GM12892 (cell line): ENCODE measurements at places on chromosomes 12 and 14.

GRCh38 chr12:58087423-58088127, 146.2 kb downstream of the ATP23 start:
- DNase-seq, result no peak

DNA sequence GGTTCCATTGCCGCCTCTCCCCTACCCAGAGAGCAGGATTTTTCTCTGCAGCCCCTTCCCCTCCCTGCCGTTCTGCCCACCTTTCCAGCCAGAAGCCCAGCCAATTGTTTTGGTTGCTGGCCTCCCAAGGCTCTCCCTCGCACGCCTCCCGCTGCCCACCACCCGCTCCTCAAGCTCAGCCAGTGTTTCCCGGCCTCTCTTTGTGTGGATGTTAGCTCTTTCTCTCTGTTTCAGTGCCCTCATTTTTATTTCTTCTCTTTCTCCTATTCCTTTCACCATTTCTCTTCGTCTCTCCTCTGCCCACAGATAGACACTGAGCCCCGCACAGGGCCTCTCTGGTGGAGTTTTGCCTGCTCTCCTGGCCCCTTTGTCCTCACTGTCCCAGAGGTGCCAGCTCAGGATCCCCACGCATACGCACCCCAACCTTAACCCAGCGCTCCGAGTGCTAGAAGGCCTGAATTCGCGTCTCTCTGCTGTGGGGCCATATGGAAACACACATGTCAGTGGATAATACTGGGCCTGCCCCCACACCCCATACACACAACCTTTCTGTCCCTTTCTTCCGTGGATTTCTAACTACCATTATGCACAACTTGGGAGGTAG, 54.9 kb downstream of the SMUG1 start:
- DNase-seq, result no peak

GRCh38 chr14:95136631-95137030, 20.7 kb downstream of the DICER1 start:
- no peak for DNase-seq

- DNase-seq, result no peak
These were observed 2.3 kb upstream of the ZBTB42 start for GRCh38 chr14:104798300-104799243.

DNA sequence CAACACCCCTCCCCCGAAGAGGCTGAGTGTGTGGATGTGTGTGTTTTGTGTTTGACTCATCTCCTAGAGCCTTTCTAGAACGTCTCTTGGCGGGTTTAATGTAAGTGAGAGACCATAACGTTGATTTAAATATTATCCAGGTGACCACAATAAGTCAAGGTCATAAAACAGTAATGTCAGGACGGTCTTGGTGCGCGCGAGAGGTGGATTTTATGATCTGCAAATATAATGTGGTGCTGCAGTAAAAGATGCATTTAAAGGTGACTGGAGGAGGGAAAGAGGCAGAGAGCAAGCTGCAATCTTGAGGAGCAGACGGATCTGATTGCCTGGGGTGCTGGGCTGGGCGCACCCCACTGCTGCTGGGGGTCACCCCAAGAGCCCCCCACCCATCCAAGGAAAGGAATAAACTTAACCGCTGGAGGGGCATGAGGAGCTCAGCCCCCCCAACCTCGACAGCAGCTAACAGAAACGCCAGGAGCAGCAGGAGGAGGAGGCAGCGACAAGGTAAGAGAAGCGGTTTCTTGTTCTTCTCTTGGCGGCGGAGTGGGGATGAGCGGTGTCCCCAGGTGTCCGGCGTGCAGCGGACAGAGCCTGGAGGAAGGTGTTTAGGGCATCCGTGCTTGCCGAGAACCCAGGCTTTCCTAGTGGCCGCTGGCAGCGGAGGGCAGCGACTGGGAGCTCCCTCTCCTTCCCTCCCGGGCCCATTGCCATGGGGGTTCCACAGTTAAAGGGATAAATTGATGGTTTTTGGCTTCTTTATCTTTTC, 5.5 kb downstream of the HOXC10 start:
- no peak for DNase-seq

DNA sequence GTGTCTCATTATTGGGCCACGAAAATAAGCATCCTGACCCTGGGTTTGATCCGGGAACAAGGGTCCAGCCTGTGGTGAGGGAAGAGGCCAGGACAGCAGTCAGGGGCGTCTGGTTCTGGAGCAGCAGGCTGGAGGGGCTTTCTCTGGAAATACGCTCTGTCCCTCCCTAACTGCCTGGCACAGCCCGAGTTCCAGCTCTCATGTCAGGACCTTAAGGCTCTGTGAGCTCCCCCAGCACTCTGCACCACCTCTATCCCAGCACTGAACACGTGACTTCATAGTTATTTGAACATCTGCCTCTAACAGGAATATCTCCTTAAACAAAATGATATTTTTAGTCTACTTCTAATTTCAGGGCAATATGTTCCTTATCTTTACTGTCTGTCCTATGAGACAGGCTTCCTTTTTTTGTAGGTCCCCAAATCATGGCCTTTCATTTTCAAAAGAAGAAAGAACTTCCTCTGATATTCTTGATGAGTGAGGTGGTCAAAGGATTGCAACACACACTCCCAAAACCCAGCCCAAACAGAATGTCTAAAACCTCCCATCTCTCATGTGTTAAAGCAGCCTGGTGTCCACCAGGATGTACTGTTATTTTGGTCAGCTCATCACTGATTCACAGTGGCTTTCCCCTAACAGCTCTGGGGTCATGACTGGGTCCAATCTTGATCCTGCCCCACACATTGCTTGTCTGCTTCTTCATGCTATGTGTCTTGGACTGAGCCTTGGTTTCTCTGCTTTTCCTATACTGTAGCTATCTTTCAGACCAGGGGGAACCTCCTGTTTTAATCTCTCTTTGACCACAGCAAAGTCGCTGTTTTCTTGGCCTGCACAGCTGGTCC, 9.7 kb downstream of the AQP6 start:
- no peak for DNase-seq

DNA sequence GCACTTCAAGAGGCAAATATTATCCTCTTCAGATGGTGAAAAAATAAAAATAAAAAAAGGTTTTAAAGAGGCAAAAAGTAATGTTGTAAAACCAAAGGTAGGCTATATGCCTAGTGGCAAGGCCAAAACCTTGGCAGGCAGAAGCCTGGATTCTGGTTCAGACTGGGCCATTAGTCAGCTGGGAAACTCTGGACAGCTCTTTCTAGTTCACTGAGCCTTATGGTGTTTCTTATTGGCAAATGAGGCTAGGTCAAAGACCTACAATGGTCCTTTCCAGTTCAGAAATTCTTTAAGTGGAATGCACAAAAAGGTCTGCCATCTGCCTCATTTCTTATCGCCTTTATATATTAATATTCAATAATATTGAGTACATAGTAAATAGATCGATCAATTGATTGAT, 44.6 kb downstream of the PTPRB start:
- DNase-seq, result no peak

GRCh38 chr14:93112891-93113677, 2.6 kb downstream of the ITPK1 start:
- peak; percentile 60 for DNase-seq

DNA sequence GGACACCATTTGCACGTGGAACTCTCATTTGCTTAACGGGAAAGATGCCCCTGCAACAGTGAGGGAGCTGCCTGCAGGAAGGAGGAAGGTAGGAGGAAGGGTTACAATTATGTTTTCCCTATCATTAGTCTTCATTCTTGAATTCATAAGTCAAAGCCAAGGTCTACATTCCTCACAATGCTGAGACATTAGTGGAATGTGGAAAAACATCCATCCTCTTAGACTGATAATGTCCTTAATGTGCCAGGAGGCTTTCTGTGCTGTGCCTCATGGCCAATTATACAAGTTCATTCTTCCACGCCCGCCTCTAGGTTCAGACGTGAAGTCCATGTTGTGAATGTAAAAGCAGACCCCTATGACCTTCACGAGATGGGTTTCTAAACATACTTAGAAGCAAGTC, 1212.4 kb upstream of the TMEM132C start:
- DNase-seq, result no peak

DNA sequence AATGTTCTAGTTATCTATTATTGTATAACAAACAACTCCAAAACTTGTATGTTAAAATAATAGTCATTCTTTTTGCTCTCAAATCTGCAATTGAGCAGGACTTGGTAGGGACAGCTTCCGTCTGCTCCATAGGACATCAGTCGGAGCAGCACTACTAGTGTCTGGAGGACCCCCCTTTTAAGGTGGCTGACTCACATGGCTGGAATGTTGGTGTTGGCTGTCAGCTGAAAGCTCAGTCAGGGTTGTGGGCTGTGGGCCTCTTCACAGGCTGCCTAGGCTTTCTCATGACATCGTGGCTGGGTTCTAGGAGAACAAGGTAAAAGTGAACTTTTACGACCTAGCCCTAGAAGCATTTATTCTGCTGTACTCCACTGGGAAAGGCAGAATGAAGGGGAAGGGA, 160.6 kb downstream of the ANO4 start:
- DNase-seq, result no peak

DNA sequence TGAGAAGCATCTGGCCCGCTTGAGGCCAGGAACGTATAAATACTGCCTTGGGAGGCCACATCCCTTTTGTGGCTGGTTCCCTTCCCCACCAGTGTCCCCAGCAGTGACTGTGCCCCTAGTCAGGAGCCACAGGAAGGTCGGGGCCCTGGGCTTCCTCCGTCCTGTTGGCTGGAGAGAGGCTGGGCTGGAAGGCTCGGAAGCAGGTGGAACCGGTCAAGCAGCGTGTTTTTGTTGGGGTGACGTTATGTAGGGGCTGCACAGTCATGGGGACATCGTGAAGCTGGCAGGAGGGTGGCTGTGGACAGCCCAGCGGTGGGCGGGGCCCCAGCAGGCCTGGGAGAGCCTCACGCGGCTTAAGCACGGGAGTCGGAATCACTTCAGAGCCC, 10.1 kb downstream of the XRCC3 start:
- DNase-seq, result no peak

- no peak for DNase-seq
These were observed 108.2 kb upstream of the MED13L start for GRCh38 chr12:116385486-116386217.

DNA sequence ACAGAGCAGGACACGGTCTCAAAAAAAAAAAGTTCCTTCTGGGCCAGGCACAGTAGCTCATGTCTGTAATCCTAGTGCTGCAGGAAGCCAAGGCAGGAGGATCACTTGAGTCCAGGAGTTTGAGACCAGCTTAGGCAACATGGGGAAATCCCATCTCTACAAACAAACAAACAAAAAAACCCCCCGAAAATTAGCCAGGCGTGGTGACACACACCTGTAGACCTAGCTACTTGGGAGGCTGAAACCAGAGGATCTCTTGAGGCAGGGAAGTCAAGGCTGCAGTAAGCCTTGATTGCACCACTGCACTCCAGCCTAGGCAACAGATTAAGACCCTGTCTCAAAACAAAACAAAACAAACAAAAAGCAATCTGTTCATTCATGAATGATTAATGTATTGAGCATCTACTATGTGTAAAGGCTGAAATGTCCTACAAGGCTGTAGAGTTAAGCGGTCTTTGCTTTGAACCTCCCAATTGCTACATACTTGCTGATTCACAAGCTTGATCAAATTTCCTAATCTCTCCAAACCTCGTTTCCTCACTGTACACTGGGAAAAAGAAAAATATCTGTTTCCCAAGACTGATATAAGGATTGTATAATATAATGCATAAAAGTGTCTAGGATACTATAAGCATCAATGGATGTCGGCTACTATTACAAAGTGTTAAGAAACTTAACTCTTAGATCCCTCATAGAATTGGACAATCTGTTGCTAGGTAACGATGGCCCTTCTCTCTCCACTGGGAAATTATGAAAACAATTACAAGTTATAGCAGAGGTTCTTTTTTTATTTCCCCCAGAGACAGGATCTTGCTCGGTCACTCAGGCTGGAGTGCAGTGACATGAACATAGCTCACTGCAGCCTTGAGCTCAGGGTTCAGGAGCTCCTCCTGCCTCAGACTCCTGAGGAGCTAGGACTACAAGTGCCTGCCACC, 7.9 kb upstream of the RILPL2 start:
- DNase-seq, result no peak

DNA sequence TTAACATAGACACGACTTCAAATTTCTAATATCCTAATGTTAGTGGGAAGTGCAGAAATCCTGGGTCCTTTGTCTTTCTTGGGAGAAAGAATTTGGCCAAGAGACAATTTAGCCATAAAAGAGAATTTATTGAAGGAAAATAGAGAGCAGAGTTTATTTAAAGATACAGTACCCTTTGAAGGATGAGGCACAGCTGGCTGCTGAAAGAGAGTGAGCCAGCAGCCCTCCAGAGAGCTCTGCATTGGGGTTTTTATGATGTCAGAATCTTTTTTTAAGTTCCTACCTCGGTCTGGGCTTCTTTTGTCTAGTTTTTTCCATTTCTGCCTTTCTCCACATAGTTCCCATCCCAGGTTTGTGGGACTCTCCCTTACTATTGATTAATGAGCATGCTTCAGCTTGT, 37.5 kb downstream of the CCER1 start:
- DNase-seq, result no peak

DNA sequence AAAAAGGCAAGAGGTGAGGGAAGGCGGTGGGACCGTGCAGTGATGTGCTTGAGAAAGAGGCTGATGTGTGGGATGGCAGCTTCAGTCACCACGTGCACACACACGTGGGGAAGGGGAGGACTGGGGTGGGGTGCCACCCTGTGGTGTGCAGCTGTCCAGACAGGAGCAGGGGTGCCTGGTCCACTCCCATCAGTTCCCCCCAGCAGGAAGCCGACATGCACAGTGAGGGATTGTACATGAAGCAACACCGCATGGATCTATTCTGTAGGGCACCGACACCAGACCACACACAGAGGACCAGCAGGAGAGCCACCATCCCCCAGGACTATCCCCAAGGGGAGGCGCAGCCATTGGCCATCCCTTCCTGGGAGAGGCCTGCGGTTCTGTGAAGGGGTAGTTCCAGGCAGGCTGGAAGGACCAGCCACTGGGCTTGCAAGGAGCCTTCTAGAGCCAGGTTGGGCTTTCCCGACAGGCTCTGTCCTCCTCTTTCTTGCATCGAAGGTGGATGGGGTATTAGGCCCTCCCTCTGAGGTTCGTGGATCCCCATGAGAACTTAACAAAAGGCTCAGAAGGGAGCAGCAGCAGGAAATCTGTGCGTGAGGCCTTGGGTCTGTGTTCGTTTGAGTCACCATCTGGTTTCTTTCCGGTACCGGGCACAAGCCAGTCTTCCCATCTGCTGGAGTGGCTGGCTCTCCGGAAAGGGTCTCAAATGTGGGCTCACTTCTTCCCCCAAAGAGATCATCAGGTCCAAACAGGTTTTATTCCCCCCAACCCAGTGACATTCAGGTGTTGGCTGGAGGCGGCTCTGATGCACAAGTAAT, 59.8 kb downstream of the PLEKHG3 start:
- no peak for DNase-seq

DNA sequence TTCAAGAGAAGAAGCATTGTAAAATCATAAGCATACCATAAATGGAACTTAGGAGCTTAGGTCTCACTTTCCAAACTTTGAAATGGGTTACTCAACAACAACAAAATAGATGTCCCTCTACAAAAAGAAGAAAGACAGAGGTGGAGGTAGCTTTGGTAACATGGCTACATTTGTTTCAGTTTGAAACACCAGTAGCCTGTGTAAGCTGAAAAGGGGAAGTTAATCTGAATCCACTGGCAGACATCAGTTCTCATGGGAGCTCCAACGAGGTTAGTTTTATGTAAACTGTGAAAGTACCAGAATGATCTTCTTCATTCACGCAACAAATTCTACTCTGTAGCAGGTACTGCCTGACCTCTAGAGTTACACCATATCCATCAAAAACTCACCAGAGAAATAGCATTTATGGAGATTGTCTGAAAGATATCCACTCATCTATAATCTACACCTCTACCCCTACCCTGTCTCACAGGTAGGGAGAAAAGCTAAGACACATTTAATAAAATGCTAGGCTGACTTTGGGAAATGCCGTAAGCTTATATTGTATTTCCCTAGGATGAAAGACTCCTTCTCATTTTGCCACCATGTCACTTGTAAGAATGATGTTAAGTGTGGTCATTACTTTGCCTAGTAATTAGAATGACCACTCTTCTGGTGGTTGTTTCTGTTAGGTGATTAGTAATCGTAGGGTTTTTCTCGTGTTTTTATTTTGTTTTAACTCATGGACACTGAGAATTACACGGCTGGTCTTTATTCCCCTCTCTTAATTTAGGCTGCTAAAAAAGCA, 224.1 kb downstream of the ASCL1 start:
- DNase-seq, result peak; percentile 9
